ENCODE measurements at places on chromosomes 3 and 15.

GRCh38 chr3:143685491-143685890 lies 162.8 kb downstream of the SLC9A9 start:
- DNase-seq = no peak

GRCh38 chr15:40336744-40337122 lies 4.0 kb downstream of the CCDC9B start:
- no peak for DNase-seq

GRCh38 chr3:127729556-127730056 lies 56.9 kb downstream of the ABTB1 start:
- DNase-seq = no peak

GRCh38 chr15:80620931-80621330 lies 74.2 kb upstream of the ABHD17C start:
- no peak for DNase-seq

GRCh38 chr3:149618151-149619123 lies 39.4 kb downstream of the WWTR1 start:
- DNase-seq = no peak

DNA sequence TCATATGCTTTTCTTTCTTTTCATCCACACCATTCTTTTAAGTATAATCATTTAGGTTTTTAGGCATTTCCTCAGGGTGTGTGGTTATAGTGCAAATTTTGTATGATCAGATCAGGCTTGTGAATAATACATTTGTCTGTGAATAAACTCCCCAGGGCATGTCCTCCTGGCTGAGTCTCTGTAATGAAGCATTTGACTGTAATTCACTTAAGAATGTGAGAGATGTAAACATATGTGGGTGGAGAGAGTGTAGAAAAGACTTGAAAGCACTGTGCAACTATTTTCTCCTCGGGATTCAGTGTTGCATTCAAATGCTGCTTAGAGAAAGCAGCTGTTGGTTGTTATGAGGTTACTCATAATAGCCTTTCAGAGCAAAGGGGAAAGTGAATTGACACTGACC lies 996.5 kb downstream of the TUSC7 start:
- no peak for DNase-seq

DNA sequence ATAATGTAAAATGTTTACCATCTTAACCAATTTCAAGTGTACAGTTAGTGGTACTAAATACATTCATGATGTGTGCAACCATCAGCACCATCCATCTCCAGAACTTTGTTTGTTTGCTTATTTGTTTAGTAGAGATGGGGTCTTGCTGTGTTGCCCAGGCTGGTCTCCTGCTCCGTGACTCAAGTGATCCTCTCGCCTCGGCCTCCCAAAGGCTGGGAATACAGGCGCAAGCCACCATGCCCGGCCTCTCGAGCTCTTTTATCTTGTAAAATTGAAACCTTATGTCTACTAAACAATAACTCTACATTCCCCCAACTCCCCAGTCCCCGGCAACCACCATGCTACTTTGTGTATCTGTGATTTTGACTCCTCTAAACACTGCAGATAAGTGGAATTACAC lies 31.9 kb downstream of the FBXO45 start:
- no peak for DNase-seq

DNA sequence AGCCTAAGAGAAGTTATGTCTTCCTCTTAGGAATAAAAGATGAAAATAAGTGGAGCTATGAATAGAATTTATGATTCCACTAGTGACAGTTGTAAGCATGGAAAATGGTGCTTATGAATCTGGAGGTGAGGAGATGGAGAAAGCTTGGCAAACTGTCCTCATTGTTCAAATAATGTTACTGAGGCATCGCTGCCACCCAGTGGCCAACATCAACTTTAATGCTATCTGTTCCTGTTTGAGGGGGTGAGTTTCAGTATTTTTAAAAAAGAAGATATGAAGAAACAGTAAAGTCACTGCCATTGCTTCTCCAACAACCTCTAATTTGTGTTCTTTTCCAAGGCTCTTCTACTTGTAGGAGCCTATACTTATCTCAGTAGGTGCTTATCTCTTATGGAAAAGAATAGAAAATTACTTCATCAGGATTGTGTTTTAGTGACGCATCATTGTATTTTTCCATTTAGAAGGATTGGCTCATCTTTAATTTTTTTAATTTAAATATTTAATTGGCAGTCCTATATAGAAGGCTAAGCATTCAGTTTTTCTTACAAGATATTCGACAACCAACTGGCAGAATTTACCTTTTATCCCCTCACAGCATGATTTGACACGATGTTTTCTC lies 260.4 kb upstream of the P2RY1 start:
- no peak for DNase-seq

DNA sequence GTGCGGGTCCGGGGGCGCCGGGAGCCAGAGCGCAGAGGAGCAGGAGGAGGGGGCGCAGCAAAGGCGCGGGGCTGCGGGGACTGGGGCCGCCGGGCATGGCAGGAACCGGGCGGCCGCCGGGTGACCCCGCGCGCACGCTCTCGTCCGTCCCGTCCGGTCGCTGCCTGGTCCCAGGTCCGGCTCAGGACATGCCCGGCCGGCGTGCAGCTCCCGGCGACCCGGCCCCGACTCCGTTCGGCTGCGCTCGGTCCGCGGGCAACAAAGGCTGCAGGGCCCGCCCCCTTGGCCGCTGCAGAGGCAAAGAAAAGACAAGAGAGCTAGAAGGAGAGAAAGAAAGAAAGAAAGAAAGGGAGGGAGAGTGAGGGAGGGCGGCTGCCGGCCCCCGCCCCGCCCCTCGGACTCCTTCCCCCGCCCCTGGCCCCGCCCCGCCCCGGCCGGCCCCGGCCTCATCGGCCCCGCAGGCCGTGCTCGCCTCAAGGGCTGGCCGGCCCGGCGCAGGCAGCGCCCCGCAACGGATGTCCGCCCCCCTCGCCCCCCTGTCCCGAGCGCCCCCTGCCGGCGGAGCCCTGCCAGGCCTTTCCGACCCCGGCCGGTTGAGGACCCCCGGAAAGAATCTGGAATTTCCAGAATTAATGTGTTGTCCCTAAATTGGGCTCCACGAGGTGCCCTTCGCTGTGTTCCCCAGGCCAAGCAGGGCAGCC lies at the start of gene ADAMTS7:
TSS of gene ADAMTS7 (minus strand) at position 341 of the 701 bp plus-strand sequence. CDS start at position 97, 244 bp downstream.
- DNase-seq = peak; percentile 67

DNA sequence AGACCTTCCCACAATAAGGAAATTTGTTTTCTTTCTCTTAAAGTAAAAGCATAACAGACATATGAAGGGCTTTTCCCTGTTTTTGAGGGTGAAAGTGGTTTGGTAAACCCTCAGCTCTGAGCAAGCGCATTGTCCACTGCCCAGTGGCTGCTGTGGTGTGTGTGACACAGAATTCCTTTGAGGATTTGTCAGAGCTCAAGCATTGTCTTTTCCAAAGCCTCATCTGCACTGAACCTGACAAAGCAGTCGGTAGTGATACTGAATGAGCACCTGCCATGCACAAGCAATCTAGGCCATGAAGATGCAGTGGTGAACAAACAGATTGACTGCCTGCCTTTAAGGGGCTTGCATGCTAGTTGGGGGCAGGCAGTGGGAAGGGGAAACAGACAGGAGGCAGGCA lies 128.3 kb downstream of the PLCL2 start:
- DNase-seq = no peak

All from ureter (tissue), 1 donor.